ENCODE measurements at places on chromosomes 4 and X.
A peak's percentile ranks its signal among the peaks of the same experiment; 100 is the strongest.

DNA sequence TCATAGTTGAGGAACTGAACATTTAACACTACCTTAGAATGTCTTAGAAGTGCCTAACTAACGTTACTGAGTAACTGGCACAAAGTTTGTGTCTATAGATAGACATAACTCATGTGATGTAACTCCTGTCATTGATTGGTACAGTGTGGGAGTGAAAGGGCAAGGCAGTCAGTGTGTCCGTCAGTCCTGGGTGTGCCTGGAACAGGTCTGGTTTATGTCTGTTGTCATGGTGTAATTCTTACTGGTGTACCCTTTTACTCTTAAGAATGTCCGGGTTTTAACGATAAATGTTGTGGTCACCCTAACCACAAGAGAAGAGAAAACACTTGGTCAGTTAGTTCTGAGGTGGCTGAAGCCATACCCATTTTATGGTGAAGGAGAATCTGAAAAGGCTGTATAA is 93.1 kb upstream of the ESX1 start:
- DNase-seq, result no peak

GRCh38 chrX:2710041-2710840 is 19.1 kb downstream of the CD99 start:
- DNase-seq, result no peak

DNA sequence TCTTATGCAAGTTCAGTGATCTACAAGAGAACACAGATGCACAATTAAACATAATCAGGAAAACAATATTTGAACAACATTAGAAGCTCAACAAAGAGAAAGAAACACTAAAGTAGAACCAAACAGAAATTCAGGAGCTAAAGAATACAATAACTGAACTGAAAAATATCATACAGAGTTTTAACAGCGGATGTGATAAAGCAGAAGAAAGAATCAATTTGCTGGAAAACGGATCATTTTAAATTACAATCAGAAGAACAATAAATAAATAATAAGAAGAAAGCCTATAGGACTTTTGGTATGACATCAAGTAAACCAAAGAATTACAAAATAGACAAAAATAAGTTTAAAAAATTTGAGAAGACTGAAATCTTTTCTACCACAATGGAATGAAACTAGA is 36.3 kb upstream of the CXCL6 start:
- DNase-seq, result no peak

- peak; percentile 94 for DNase-seq
Observed at GRCh38 chr4:103019308-103020124, at the start of gene SLC9B1. Gene SLC9B1 (minus strand): TSS chr4:103019705. CDS start chr4:102991711, 27,994 bp downstream.

GRCh38 chrX:51852096-51852495 is 41.3 kb upstream of the MAGED1 start:
- DNase-seq, result no peak

- no peak for DNase-seq
Observed at GRCh38 chr4:137700751-137701150, 168.5 kb upstream of the PCDH18 start.

DNA sequence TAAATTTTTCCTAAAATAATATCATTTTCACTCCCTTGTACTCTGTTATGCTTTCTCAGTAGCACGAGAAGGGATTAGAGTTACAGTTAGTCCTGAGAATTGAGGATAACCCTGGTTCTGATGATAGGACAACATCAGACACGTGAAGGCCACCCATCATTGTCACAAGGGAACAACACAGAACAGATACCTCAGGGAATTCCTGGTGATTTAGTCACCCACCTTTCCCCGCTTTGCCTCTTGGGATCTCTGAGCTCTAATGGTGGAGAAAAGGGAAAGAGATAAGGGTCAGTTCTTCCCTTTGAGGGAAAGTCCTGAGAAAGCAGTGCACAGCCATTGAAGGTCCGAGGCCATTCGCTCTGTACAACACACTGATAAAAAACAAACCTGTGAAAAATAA is 112.3 kb upstream of the GALNT7 start:
- no peak for DNase-seq

GRCh38 chr4:142535009-142535408 is 311.1 kb downstream of the INPP4B start:
- DNase-seq, result no peak

DNA sequence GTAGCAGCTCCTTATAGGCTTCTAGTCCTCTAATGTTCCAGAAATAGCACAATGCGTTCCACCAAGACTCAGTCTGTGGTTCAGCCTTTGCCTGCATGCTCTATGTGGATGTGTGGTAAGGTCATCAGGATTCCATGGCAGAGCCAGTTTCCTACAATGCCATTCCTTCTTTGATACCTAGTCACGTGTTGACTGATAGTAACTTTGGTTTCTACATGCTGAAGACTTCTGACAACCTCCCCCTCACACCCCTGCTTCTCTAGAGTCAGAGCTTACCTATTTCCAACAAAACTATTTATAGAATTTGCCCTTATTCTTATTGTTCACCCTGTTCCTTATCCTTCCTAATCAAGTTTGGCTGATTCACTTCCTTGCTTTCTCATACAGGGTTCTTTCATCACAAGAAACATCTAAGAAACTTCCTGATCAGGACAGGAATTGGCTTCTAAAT is 81.1 kb downstream of the CT47B1 start:
- no peak for DNase-seq

DNA sequence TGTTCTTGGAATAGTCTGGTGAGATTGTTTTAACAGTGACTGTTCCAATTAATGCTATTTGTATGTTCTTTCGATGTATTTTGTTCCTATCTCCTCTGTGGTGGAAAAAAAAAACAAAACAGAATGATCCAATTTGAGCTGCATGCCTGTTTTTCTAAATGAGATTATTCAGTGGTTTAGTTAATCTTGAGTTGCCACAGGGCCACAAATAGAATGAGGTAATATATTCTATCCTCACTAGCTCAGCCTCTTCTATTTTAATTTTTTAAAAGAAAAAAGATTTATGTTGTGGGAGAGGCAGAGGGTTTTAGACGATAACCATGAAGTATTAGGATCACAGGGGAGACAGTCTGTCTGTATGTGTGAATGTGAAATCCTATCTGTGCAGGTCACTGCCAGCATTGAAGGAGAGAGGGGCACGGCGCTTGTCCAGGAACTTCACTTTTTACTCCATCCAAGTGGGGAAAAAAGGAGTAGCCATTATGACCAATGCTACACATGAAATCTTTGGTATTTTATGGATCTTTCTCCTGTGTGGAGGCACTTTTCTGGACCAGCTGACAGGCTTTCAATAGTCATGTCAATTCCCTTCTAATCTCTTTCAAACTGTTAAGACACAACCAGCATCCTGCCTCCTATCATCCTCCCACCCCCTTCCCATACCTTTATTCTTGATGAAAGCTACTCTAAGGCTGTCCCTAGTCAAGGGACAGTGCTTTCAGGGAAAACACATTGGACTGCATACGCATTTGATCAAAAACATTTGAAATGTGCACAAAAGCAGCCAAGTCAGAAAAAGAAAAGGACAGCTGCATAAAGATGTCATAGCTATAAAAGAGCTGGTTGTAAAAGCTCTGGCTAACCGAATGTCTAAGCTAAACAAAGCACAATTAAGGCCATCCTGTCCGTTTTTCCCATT is 1063.8 kb upstream of the INTU start:
- DNase-seq, result no peak

DNA sequence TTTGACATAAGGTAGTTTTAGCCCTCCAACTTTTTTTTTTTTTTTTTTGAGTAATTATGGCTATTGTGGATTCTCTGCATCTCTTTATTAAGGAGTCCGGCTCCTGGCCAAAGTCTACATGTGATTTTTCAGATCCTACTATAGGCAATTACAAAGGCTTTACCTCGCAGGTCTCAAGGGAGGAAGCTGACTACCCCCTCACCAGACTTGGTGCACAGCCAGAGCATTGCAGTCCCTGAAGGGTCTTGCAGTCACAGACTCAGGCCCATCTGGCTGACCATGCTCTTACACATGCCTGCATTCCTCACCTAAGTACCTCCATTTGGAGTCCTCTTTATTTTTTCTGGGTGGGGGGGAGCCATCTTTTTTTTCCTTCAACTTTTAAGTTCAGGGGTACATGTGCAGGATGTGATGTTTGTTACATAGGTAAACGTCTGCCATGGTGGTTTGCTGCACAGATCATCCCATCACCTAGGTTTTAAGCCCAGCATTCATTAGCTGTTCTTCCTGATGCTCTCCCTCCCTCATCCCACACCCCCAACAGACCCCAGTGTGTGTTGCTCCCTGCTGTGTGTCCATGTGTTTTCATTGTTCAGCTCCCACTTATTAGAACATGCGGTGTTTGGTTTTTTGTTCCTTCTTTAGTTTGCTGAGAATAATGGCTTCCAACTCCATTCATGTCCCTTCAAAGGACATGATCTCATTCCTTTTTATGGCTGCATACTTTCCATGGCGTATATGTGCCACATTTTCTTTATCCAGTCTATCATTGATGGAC is 88.4 kb upstream of the STIM2 start:
- DNase-seq, result no peak

GRCh38 chr4:54281054-54281766 is 52.1 kb downstream of the PDGFRA start:
- DNase-seq, result peak; percentile 41

- DNase-seq, result no peak
Observed at GRCh38 chr4:114311787-114312186, 286.8 kb upstream of the UGT8 start.

DNA sequence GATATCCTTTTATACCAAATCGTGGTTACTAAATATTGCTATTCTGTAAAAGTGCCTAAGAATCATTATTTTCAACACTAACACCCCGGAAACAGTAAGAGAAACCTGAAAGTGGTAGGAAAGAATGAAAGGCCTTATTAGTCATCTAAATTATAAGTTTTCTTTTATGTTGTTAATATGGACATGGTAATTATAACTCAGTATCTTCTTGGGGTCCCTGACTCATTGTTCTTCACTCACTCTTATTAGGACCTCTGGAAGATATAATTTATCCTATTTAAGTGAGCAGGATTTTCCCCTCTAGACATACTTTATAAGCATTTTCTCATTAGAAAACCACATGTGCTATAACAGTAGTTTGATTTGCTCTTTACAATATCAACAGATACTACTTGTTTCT is 51.0 kb downstream of the SMARCA5 start:
- no peak for DNase-seq

DNA sequence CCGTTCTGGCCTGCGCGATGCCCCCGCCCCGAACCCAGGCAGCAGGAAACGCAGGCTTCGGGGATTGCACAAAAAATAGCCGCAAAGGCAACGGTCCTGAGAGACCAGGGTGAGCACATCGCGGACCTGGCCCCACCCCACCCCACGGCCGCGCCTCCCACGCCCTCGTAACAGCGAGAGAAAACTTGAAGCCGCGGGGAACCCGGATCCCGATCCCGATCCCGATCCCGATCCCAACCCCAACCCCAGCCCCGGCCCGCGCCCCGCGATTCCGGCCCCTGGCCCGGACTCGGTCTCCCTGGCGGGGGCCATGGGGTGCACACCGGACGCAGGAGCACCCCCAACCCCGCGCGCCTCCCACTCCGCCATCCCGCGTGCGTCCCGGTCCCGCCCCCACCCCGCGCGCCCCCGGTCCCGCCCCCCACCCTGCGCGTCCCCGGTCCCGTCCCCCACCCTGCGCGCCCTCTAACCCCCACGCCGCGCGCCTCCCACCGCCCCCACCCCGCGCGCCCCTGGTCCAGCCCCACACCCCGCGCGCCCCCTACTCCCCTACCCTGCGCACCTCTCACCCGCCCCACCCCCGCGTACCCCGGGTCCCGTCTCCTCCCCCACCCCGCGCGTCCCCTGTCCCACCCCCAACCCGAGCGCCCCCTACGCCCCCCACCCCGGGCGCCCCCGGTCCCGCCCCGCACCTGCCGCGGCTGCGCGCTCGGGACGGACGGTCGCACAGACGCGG is 29.0 kb downstream of the NOP14 start:
- peak; percentile 62 for DNase-seq

- no peak for DNase-seq
Observed at GRCh38 chr4:139559687-139560086, 3.7 kb upstream of the SETD7 start.

DNA sequence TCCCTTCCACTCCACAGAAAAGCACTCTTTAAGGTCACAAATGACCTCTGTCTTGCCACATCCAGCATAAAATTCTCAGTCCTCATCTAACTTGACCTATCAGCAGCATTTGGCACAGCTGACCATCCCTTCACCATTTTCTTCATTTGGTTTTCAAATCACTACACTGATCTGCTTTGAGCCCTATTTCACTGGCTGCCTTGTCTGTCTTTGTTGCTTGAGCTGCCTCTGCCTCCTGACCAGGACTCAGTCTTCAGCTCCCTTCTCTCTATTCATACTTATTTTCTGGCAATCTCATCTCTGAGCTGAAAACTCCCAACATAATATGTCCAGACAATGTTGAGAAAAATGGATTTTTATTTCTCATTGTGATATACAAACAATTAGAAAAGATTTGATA is 27.7 kb upstream of the PDE5A start:
- no peak for DNase-seq

DNA sequence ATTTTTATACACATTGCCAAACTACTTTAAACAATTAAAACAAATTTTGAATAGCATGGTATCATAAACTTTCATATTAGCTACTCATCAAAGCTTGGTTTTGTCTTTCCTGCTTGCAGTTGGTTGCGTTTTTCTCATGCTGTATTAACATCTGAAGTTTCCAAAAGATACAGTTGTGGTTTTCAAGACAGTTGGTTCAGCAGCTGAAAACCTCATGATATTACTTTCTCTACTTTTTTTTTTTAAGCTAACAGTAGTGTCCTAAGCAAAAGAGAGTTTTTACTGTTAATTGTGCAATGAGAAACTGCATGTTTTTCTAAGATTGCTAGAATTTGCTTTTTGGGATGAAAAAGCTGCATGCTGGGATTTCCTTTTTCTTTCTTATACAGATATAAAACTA is 15.2 kb downstream of the RUFY3 start:
- no peak for DNase-seq

DNA sequence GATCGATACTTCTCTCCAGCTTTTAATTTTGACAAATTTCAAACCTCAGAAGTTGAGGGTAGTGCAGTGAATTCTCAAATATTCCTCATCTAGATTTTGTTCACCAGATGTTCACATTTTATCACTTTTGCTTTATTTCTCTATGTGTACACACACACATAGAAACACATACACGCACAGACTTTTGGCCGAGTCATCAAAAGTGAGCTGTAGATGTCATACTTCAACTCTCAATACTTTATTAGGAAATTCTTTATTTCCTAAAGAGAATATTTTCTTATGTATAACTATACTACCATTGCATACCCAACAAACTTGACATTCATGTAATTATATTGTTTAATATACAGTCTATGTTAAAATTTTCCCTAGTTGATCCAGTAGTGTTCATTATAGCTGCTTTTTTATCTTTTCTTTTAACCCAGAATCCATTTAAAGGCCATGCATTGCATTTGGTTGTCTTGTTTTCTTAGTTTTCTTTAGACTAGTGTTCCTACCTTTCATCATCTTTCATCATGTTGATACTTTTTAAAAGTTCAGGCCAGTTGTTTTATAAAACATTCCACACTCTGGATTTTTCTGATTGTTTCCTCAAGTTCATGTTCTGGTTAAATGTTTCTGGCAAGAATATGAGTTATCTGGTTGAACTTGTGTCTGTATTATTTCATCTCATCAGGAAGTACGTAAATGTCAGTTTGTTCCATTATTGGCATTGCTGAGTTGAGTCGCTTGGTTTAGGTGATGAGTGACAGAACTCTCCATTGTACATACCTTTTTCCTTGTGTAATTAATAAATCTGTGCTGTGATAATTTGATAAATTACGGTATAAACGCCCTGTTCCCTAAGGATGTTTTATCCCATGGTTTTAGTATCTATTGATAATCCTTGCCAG is 94.1 kb upstream of the TLR2 start:
- no peak for DNase-seq

GRCh38 chr4:70838666-70839588 is 763 bp downstream of the GRSF1 start:
- peak; percentile 33 for DNase-seq

- no peak for DNase-seq
Observed at GRCh38 chrX:51955200-51955599, 61.8 kb downstream of the MAGED1 start.
